CD8-positive, alpha-beta memory T cell (primary cell): ENCODE measurements at places on chromosomes 7 and 10. TPM values are rescaled to one million over a fixed set of nuclear protein-coding genes. Genes with fewer than 3 reads are reported as not detected.
A peak's percentile ranks its signal among the peaks of the same experiment; 100 is the strongest.

- DNase-seq: no peak
Observed at GRCh38 chr7:149414171-149414570, 46.7 kb downstream of the ZNF777 start.

DNA sequence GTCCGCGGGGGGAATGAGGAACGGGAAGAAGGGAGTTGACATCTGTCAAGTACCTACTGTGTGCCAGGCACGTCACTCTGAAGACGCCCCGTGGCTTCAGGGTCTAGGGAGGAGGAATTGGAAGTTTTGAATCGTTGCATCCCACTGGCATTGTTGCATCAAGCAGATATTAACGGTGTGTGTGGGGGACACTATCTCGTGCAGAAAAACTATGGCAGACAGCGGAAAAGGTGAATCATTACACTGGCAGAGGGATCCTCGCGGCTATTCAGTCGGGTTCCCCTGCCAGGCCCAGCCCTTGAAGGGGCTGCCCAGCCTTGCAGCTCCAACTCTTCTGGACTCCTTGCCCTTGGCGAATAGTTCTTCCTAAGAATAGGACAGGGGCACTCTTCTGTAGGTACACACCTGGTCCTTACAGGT lies 1.0 kb upstream of the KIAA1549 start:
- DNase-seq: no peak

Gene C10orf95
- 0.62 TPM for total RNA-seq

DNA sequence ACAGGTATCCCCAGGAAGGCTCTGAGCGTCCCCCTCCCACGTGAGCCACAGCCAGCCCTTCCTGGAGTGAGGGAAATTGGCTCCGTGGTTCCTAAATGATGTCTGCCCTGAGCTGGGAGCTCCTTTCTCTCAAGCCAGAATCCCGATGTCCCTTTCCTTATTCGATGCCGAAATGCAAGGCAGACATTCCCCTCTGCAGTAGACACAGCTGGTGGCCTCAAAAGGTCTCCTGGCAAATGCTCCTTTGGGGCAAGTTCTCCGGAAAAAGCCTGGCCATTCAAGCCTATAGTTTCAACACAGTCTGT lies 98.9 kb downstream of the HIP1 start:
- DNase-seq: no peak

DNA sequence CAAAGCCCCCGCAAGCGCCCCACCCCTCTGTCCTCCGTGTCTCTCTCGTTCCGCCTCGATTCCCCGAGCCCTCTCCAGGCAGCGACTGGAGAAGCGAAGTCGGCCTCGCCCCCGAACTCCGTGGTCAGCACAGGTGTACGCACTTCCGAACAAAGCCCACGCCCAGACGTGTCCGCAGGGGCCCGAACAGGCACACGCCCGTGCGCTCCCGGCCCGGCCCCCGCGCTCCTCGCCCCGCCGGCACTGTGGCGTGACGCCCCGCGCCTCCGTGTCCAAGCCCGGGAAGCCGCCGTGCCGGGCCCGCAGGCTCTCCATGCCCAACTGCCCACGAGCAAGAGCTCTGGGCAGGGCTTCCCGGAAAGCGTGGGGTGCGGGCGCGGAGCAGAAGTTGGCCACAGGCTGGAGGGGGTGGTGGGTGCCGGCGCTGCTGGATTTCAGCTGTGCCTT lies 662 bp downstream of the NRCAM start:
- no peak for DNase-seq

Gene FGFBP3
- 3.1 TPM for total RNA-seq

- DNase-seq: peak; percentile 58
Observed at GRCh38 chr7:30163231-30163894, 28.6 kb downstream of the MTURN start.

DNA sequence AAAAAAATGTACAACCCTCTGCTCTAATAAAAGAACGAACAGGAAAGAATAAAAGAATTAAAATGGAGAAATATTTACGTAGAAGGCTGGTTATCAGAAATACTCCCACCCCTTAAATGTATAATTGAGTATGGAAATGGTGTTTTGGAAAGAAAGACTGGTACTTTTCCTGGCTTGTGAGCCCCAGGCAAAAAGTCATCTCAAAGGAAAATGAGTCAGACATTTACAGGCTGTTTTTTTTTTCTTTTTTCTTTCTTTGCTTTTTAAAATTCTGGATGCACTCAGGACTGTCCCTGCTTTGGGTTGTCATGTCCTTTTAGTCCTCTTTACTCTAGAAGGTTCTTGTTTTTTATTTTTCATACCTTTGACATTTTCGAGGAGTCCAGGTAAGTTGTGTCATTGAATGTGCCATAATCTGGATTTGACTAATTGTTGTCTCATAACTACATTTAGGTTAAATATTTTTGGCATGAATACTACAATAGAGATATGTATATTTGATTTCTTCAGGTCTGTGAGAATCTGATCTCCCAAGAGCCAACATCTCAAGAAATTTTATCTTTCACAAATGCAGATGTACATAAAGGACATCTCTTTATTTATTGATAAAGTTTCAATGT lies 313.0 kb upstream of the GLI3 start:
- DNase-seq: no peak

DNA sequence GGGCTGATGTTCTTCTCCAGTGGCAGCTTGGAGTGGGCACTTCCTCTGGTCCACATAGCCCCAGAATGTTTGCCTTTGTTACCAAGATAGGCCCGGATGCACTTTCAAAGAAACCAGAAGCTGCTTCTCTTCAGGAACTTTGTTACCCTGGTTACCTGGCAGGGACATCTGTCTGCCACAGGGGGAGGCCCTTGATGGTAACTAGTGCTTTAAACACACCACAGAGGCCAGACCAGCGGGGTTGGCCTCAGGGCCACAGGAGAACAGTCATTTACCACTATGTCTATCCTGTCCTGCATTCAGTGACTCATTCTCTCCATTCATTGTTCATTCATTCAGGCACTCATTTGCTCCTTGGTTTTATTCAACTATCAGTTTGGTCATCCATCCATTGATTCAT lies 11.9 kb upstream of the PLEKHA1 start:
- no peak for DNase-seq

GRCh38 chr7:30970594-30971094 lies 6.9 kb downstream of the GHRHR start:
- DNase-seq: no peak

DNA sequence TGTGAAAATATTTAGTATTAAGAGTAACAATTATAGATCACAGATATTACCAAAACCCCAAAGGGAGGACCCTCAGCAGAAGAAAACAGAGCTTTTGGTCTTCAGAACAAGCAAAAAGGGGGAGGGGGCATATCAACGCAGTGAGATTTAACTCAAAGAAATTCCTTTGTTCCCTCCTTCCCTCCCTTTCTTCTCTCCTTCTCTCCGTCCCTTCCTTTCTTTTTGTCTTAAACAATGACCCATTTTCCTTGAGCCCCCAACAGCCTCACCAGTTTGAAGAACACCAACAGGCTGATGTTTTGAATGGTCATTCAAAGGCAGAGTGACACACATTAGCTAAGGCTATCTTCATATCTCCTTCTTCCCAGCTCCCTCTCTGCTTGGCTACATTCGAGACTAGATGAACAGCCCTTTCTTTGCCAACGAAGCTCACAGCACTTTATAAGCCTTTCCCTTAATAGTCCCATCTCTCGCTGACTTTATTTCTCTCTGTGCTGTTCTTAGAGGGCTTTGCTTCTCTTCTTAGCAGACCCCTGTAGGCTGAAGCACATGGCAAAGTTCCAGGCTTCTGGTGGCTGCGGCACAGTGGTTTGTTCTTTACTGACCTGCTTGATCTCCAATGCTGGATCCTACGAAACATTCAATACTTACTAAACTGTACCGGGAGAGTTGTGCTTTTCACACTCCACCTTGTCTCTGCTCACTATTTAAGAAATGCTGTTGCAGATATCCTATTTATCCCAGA lies 75.6 kb upstream of the KCNIP2 start:
- DNase-seq: no peak

Gene VSIR
- 61.4 TPM for total RNA-seq

DNA sequence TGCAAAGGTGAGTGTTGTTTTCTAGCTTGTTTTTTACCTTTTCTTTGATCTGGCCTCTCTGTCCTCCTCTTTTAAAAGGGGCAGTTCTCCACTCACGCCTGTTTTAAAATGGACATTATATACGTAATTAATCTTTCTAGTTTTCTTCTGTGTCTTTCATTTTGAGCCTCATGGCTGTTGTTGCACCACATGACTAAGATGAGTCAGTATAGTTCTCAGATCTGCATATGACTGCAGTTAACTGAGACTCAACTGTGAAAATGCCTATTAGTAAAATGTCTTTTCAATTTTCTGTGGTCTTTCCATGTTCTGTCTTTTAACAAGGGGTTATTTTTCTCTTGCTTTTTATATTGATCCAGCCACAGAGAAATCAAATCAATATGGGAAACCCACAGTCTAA lies 296.1 kb downstream of the CDK14 start:
- DNase-seq: no peak

DNA sequence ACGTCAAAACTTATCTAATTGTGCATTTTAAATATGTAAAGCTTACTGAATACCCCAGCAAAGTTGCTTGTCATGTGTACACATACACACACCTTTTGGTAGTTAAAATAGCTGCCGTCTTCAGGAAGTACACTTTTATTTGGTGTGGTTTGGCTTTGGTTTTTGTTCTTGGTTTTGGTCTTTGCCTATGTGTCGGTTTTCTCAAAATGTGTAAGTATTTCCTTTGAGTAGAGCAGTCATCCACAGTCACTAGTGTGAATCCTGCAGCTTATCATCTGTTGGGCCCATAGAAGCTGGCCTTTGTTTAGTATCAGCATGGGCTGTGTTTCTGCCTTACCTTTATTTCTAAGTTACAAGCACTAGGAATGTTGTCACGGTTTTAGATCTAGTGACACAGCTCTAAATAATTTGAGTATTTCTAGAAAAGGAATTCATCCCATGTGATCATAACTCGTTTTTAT lies 35.3 kb downstream of the NET1 start:
- DNase-seq: no peak

DNA sequence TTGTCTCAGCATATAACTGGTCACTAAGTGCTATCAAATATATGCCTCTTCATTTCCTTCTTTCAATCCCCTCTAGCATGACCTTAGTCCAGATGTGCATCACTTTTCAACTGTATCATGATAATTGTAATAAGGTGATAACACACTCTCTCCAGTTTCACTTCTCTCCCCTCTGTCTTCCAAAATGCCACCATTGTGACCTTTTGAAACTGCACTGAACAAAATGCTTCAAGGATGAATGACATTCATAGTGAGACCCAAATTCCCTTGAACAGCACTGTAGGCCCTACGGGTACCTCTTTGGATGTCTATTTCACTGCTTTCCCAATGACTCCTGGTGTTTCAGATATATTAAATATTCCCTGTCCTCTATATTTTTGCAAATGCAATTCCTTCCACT lies 224.8 kb downstream of the DNAJB9 start:
- DNase-seq: no peak

Gene SMNDC1
- total RNA-seq: 60.1 TPM

GRCh38 chr7:49783446-49783845 lies 10.0 kb downstream of the VWC2 start:
- DNase-seq: no peak

DNA sequence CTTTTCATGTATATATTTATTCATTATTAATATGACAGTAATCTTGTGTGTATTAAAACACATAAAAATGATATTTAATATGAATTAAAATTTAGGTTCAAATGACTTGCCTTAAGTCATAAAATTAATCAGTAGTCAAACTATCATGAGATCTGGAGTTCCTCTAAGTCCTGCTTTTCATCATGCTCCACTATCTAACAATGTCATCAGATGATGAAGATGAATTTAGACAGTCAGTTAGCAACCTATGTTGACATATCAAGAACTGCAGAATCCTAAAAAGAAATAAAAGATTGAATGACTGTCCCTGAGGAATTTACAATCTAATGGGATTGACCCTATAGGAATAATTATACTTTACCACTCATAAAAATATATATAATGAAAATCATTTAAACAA lies 7.1 kb downstream of the CABCOCO1 start:
- no peak for DNase-seq

DNA sequence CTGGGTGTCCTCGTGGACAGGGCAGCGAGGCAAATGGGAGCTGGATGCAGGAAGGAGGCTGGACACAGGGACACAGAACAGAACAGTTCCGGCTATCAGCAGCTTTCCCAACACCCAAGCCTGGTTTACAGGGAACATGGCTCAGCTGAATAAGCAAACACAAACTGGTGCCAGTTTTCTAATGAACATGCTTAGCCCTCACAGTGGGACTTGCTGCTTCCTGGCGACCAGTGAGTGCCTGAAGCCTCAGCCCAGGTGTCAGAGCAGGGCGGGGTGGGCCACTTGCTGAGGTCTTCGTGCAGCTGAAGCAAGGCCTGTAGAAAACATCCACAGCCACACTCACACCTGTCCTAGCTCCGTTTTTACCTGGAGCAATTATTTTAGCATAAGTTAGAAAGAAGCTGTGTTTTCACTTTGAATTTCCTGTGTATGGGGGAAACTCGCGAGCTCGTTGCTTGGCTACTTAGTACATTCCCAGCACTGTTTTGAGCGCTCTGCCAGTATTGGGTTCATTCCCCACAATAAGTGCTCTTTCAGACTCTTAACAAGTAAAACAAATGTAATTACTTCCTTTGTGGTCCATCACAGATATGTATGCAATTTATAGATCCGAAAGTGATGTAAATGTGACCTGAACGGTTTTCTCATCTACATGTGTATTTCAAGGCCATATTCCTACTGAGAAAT lies 261.2 kb upstream of the SHH start:
- no peak for DNase-seq

Gene IL2RA
- total RNA-seq: 1,178 TPM

- no peak for DNase-seq
Observed at GRCh38 chr10:14312014-14312413, 18.7 kb downstream of the FRMD4A start.

Gene SYT15B
- total RNA-seq: 0.22 TPM

Gene ANXA8L1
- not detected for total RNA-seq

DNA sequence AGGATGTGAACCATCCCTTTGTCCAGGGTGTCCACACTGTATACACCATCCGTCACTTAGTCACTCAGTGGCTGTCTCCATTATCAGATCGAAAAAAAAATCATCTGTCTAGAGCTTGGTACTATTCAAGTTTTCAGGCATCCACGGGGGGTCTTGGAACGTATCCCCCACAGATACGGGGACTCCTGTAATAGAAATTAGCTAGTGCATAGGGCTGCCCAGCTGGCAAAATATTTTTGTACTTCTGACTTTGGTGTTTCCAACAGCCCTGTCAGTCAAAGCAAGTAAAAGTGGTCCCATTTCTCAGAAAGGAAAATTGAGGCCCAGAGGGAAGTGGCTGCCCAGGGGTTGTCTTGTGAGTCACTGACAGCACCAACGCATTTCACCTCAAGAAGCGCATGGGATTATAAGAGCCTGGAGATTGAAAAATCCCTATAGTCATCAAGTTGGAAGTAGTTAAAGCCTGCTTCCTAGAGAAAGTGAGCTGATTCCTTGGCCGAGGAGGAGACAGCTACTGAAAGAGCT lies 52.1 kb upstream of the SLC29A3 start:
- no peak for DNase-seq
